B cell (primary cell): ENCODE measurements at places on chromosomes 11 and 22.

DNA sequence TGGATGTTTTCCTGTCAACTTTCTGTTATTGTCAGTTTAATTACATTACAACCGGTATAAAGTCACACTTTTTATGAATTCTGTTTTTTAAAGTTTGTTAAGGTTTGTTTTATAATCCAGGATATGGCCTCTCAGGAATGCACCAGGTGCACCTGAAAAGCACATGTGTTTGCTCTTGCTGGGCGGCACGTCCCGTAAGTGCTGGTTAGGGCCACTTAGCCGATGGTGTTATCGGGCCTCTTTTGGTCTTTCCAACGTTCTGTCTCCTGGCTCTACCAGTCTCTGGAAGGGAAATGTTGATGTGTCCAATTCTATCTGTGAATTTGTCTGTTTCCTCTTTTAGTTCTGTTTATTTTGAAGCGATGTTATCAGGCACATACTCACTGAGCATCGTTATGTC, 695.7 kb downstream of the BRD1 start:
- DNase-seq, result no peak

GRCh38 chr11:27174021-27174420, 133.4 kb downstream of the BBOX1 start:
- no peak for DNase-seq

DNA sequence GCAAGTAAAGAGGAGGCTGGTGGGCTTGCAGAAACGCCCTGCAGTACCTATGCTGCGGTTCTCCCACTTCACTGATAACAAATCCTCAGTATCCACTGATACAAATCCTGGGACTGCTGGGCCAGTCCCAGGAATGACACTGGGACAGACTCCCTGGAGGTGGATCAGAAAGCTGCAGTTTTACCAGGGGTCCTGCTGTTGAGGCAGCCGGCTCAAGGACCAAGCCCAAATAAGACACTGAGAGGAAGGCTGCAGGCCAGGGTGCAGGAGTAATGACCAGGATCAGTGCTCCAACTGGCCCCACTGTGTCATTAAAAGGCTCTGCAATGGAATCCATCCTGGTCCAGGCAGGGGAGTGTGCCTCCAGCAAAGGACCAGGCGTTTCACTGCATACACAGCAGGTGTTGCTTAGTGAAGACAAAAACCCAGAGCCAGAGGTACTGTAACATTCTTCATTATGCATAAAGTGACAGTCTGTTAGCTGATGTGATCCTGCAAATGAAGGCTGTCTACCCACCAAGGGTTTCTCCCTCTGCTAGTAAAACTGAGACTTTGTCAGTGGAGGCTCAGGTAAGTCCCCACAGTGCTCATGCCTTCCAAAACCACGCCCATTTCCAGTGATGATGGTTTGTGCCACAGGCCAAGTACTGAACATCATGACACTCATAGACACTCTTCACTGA, 1.4 kb upstream of the C22orf39 start:
- DNase-seq, result no peak

- peak; percentile 27 for DNase-seq
These were observed 99.7 kb upstream of the HSD17B12 start for GRCh38 chr11:43580735-43581369.

DNA sequence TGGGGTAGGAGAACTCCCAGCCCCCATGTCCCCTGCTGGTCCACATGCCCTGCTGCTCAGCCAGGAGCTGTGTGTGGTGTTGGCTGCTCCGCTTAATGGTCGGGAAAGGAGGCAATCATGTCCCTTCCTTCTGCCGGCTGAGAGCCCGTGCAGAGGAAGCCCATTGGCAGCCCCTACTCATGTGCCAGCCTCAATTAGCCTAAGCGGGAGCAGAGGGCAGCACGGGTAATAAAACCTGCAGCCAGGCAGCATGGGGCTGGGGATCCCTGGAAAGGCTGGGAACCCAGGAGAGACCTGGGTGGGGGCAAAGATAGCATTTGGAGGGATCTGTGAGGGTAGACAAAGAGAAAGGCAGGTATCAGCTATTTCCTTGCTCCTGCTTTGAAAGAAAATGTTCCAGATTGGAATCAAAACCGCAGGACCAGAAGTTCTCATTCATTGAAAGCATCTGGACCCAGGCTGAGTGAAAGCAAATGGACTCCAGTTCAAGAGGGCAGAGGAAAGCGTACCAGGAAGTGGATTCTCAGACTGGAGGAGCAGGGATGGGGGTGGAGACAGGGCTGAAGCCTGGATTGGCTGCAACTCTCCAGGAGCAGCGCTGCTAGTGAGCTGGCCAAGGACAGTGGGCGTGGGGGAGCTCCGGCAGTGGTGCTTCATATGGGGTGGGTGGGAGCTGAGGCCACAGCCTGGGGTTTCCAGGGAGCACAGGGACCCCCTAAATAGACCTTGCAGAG, 103.4 kb upstream of the NECTIN1 start:
- no peak for DNase-seq

GRCh38 chr11:125236072-125236825, 71.7 kb downstream of the PKNOX2 start:
- no peak for DNase-seq

- no peak for DNase-seq
These were observed 352.8 kb upstream of the FAT3 start for GRCh38 chr11:91871791-91872190.

GRCh38 chr11:123364080-123364479, 66.0 kb upstream of the GRAMD1B start:
- no peak for DNase-seq

DNA sequence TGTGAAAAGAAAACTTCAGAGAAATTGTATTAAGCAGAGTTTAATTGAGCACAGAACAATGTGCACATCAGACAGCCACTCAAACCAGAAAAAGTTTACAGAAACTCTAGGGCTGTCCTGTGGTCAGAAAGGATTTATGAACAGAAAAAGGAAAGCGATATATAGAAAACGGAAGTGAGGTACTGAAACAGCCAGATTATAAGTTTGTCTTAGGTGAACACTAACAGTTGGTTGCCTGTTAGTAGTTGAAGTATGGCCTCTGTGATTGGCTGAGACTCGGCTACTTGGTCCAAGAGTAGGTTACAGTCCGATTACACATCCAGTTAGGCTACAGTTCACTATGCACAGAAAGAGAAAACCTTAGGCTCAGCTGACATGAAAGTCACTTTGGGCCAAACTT, 1232.5 kb upstream of the RAG2 start:
- no peak for DNase-seq

- no peak for DNase-seq
These were observed 527.4 kb downstream of the BRD1 start for GRCh38 chr22:49300241-49300640.

- DNase-seq, result no peak
These were observed 7.2 kb downstream of the WT1 start for GRCh38 chr11:32427935-32428664.

DNA sequence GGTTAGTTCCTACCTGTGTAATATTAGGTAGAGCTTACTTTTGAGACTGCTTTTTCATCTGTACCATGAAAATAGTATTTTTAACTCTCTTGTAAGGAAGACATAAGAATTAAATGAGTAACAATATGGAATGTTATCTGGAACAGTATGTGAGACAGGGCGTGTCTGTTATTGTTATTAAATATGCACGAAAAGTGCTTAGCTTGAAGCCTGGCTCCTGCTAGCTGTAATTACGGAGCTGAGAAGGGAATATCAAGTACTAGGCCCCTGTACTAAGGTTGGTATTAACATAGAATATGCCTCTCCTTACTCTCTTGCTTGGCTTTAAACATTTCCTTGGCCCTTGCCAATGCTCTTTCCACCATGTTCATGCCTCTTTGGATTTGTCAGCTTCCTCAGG, 194.0 kb downstream of the FAM76B start:
- DNase-seq, result no peak

DNA sequence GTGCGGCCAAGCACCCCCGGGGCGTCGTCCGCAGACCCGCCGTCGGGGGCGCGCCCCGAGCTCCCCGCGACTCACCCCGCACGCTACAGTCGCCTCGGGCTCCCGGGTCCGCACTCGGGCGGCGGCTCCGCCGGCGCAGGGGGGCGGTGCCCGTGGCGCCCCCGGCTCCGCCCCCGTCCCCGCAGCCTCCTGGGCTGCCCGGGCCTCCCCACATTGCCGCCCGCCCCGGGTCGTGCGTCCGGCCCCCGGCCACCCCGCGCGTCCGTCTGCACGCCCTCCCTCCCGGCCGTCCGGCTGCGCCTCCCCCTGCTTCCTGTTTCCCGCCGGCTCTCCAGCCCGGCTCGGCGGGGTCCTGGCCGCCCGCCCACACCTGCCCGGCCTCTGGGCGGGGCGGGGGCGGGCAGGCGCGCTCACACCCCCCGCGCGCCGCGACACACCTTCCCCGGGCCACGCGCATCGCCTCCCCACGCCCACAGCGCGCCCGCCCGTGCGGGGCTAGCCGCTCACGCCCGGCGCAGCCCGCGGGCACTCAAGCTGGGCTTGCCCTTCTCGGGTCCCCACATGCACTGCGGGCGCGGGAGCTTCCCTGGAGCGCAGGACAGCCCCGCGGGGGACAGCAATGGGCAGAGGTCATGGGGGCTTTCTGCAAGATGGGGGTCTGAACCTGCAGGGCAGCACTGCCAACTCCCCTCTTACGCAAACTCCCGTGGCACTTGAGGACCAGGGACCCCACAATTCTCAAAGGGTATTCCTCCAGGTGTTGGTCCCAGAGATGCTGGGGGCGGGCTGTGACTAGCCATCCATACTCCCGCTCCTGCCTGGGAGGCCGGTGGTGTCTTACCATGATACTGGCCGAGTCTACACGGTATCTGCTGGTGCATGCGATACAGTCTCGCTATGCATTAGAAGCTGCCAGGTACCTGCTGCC, at the start of gene CARD10:
TSS of gene CARD10 (minus strand) at position 148 of the 928 bp plus-strand sequence. CDS start 215 bp downstream, outside the sequence.
- peak; percentile 43 for DNase-seq

- no peak for DNase-seq
These were observed 160.5 kb downstream of the NCAM1 start for GRCh38 chr11:113121746-113122145.

- DNase-seq, result peak; percentile 13
These were observed 56.7 kb upstream of the RAB38 start for GRCh38 chr11:88231894-88232482.

DNA sequence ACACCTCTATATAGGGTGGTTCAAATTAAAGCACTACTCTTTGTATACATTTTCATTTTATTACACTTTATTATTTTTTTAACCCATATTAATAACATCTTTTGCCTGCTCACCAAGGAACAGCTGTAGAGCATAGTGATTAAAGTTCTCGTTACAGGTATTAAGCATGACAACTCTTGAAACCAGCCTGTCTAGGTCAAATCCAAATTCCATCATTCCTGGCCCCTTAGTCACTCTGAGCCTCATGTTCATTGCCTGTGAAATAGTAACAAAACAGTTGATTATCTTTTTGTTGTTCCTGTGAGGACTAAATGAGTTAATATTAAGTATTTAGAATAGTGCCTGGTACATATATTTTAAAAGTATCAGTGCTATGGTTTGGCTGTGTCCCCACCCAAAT, 334.5 kb downstream of the RAB38 start:
- no peak for DNase-seq

DNA sequence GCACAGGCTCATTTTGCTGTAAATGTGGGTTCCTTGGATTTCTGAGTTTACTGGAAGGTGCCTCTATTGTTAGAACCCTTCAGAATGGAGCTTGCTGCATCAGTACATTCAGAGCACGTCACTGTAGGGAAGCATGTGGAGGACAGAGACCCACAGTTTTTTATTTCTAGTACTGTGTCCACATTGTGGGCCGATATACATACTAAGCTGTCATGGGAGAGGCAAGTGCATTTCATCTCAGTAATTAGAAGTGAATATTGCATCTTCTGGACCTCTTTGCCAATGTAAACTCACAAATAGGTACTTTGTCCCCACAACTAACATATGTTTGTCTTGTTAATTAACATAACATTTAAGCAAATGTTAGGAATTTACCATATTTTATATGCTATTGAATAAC, 139.7 kb downstream of the NAV2 start:
- no peak for DNase-seq

- no peak for DNase-seq
These were observed 699.0 kb upstream of the LUZP2 start for GRCh38 chr11:23797624-23798419.

DNA sequence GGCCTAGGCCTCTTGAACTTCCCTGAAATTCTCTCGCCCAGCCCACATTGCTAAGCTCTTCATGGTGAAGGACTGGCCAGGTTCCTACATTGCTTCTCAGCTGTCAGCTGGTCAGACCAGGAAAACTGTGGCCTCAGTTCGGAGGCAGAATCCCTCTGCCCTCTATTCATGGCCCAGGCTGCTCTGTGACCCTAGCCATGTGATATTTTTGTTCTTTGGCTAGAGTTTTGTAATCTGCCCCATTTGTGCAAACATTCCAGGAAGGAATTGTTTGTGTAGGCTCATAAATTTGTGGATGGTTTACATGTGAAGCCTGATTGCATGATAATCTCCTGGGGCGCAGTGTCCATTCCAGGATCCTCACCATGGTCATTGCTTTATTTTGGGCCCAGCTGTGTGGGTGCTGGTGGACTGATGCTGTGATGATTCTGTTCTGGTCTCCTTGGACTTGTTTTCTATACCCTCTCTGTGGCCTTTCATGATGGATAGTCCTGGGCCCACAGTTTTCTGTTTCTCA, 149.1 kb upstream of the E2F8 start:
- DNase-seq, result no peak

GRCh38 chr11:126113963-126114362, 51.3 kb upstream of the CDON start:
- DNase-seq, result no peak

DNA sequence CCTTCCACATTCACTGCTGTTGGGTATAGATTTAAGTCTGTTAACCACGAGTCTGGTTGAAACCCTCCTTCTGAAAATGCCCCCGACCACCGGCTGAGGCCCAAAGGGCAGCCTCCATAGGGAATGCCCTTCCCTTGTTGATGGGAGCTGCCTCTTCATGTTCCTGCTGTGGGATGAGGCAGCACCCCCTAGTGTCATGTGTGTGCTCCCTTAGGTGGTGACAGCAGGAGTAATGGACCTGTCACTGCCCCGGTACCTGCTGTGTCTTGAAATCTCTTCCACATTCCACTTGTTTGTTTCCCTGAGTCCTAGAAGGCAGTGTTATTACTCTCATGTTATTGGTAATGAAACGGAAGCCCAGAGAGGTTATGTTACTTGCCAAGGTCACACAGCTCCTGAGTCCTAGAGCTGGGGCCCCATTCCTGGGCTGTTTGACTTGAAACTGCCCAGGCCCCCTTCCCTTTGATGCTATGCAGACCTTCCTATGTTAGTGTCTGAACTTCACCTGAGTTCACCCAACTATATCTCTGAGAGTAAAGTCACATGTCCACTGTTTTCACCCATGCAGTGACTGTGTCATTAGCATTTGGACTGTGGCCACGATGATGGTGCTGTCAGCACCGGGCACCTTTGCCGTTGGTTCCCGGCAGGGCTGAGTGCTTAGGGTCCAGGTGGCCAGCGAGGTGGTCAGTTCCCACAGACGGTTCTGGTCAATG, 234.3 kb downstream of the TBC1D22A start:
- no peak for DNase-seq

DNA sequence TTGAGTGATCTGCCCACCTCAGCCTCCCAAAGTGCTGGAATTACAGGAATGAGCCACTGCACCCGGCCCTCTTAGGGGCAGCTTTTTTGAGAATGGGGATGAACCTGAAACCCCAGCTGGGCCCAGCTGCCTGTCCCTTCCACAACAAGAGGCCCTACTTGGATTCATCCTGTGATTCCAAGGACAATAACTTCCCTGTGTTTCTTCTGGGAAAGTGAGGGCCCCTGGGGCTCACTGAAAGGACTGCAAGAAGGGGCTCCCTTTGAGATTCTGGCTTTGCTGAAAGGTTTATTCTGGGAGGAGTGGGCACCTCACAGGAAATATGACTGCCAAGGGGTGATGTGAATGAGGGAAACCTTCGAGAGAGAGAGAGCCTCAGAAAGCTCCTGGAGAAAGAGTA, 12.3 kb upstream of the GNAZ start:
- DNase-seq, result no peak
